NCI-H1436 treated with DMSO at 0.1 percent for 48 hours (cell line): ENCODE measurements at places on chromosomes 6 and 20.

- no peak for DNase-seq
Observed at GRCh38 chr20:5261763-5262162, 55.0 kb downstream of the PROKR2 start.

GRCh38 chr6:80642452-80642851 lies 536.0 kb downstream of the BCKDHB start:
- no peak for DNase-seq

DNA sequence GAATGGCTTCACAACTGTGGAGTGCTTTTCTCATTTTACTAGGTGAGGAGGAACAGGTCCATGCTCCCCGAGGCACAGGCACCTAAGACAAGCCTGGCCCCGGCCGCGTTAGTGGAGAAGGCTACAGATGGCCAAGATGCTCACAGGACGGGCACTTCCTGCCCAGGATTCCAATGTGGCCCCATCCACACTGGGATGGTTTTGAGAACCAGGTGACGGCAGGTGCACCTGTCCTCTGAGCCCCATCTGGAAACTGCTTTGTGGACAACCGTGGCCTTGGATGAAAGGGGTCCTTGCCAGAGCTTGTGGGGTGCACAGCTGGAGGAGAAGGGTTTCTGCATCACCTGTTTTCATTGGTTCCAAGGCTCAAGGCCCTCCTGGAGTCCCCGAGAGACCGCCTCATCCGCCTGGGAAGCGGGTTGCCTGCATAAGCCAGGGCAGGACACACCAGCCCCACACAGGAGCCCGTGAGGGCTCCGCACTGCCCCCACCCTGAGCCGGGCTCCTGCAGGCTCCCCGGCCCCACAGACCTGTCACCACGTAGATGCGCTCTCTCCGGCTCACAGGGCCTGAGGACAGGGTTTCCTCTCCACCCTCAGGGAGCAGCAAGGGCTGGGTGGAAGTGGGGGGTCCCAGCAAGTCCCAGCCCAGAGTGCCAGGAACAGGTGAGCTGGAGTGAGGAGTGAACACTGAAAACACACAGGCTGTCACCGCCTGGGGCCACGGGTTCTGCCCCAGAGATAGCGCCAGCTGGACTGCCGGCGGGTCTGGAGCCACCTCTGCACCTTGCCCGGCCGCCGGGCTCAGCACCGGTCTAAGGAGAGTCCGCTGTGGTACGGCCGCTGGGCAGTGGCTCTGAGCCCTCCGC lies 18.3 kb downstream of the NTSR1 start:
- DNase-seq, result no peak

DNA sequence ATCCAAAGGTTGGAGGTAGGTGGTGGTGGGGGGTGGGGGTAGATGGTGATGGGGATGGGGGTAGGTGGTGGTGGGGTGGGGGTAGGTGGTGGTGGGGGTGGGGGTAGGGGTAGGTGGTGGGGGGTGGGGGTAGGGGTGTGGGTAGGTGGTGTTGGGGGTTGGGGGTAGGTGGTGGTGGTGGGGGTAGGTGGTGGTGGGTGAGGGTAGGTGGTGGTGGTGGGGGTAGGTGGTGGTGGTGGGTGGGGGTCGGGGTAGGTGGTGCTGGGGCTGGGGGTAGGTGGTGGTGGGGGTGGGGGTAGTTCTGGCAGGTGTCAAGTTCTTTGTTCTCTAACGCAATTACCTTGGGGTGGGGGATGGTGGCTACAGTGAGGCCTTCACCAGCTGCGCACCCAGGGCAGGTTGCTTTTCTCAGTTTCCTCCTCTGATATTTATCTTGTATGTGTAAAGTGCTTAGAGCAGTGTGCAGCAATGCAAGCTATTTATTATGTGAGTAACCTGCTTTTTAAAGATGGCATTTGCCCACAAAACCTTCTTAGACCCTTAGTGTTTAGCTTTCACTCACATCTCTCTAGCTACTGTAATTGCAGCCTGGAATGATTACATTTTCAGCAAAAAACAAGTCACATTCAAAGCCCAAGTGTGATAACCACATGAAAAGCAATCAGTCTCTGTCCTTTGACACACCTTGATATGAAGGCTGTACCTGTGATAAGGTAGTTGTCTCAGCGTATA lies 8.2 kb upstream of the CCDC167 start:
- no peak for DNase-seq

- no peak for DNase-seq
Observed at GRCh38 chr20:13291157-13291556, 70.1 kb downstream of the ISM1 start.

GRCh38 chr6:145367149-145367548 lies 368.2 kb downstream of the EPM2A start:
- no peak for DNase-seq

DNA sequence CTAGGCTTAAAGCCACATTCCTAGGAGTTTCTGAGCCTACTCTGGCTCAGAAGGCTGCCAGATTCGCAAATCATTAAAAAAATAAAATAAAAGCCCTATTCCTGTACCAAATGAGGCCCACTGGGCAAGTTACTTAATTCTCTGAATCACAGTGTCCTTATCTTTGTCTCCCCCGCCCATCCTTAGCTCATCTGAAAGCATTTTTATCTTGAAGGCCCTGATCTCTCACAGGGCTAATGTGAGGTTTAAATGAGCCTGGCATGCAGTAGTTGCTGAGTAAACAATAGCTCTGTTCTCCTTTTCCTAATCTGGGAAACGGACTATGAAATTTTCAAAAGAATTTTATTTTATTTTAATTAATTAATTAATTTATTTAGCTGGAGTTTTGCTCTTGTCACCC lies 2.1 kb upstream of the ZBTB12 start:
- no peak for DNase-seq

GRCh38 chr20:48431653-48432493 lies 395.9 kb downstream of the PREX1 start:
- no peak for DNase-seq

- DNase-seq, result no peak
Observed at GRCh38 chr6:157904999-157905398, 76.7 kb upstream of the SYNJ2 start.

DNA sequence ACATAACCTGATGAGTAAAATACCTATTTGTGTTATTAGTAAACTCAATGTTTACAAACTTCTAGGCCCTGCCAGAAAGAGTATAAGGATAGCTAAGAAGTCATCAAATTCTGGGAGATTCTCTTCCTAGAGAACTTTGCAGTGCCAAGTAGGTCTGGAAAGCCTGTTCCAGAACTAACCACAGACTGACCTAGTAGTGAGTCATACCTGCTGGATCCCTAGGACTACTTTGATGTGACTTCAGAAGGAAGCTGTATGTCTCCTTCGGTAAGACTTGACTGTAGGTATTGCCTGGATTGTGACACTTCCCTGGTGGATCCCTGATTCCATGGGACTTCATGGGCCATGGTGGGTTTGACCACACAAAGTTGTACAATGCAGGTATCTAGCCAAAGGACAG lies 131.7 kb downstream of the DNAH8 start:
- DNase-seq, result no peak

DNA sequence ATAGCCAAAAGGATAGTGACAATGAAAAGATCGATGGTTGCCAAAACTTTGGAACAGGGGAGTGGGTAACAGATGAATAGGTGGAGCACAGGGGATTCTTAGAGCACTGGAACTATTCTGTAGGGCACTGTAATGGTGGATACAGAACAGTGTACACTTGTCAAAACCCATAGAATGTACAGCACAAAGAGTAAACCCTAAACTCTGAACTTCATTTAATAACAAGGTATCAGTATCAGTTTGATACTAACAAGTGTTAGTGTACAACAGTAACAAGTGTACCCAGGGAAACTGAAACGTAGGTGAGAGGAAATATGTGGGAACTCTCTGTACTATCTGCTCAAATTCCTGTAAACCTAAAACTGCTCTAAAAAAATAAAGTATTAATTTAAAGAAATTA lies 179.2 kb downstream of the HACE1 start:
- DNase-seq, result no peak

DNA sequence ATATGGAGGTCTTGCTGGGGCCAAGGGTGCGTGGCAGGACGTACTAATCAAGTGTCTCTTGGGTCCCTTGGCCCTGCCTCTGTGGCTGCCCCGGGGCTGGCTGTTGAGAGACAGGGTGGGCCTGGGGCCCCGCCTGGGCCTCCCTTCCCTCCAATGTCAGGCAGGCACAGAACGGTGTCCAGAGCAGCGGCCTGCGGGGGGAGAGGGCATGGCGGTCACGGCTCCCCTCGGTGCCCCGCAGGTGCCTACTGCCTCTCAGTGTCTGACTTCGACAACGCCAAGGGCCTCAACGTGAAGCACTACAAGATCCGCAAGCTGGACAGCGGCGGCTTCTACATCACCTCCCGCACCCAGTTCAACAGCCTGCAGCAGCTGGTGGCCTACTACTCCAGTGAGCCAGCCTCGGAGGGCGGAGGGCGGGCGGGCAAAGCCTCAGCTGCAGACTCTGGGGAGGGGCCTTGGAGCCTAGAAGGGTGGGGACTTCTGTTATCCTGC lies 50.0 kb downstream of the SRC start:
- no peak for DNase-seq

GRCh38 chr6:22682979-22683378 lies 113.6 kb downstream of the HDGFL1 start:
- no peak for DNase-seq

DNA sequence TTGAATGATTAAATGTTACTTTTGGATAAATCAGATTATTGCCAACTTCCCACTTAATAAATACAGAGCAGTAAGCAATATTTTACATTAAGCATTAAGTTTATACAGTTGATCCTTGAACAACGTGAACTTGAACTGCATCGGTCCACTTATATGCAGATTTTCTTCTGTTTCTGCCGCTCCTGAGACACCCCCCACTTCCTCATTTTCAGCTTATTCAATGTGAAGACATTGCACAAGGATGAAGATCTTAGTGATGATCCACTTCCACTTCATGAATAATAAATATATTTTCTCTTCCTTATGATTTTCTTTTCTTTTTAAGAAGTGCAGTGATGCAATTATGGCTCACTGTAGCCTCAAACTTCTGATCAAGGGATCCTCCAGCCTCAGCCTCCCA lies 167.2 kb downstream of the LINC00237 start:
- no peak for DNase-seq

DNA sequence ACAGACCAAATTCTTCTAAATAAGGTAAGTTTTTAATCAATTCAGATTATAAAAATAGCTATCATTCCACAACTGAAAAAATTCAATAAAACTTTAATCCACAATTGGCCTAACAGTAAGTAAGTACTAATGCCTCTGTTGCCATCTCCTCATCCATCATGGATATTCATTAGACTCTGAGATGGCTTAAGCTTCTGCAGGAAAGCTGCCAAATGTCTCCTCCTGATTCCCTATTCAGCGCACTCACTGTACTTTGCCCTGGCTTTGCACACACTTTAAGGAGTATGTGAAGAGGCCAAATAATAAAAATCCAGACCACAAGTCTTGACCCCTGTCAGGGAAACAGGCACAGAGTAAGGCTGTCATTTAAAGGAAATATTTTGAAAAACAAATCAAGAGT lies 23.6 kb downstream of the PGM3 start:
- no peak for DNase-seq
